ENCODE measurements at places on chromosomes 5 and 9.

DNA sequence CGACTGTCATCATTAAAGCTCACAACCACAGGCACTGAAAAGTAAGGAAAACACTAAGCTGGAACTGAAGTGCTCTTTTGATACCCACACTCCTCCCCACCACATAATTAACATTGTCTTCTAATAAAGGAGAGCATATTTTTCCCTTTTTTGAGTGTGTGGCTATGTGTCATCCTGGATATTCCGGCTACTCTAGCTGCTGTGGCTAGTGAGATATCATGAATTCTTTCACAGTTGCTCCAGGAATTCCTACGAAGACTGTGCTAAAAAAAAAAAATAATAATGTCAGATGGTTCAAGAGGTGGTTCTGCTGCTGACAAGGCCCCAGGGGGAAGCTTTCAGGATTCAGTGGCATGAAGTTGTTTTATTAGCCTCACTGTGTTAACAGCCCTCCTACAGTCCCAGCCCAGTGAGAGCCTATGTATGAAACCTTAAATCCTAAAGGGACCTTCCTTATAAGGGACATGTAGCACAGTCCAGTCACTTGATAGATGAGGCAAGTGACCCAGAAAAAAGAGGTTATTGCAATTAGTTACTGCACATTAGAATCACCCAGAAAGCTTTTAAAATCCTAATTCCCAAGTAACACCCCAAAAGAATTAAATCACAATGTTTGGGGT, 46.6 kb downstream of the TMEM252 start:
- DNase-seq: no peak

DNA sequence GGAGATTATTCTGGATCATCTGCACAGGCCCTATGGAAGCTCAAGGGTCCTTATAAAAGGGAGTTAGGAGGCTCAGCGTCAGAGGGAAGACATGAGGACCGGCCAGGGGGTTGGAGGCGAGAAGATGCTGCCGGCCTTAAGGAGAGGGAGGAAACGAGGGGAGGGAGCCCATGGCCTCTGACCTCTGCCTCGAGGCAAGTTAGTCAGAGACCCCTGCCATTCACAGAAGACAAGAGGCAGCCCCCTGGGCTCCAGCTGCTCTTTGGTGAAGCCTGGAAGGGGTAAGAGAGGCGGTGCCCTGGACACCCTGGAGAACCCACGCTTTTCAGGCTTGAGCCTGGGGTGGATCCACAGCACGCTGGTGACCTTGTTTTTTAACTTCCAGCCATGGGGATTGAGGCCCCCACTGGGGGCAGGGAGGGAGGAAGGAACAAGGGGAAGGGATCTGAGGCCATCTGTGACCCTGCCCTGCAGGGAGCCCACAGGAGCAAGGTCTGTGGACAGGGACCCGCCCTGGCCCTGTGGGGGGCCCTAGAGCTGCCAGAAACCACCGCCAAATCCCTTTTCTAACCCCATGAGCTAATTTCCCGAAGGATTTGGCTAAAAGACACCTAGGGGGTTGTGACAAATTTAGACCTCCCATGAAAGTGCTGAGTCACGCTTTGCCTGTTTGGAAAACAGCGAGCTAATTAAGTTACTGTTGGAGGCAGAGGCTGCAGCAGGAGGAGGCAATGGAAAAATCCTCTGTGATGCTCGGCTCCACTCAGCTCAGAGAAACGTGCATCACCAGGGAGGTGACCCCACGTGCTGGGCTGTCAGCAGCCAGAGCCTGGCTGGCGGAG, 49.7 kb downstream of the OLFM1 start:
- no peak for DNase-seq

DNA sequence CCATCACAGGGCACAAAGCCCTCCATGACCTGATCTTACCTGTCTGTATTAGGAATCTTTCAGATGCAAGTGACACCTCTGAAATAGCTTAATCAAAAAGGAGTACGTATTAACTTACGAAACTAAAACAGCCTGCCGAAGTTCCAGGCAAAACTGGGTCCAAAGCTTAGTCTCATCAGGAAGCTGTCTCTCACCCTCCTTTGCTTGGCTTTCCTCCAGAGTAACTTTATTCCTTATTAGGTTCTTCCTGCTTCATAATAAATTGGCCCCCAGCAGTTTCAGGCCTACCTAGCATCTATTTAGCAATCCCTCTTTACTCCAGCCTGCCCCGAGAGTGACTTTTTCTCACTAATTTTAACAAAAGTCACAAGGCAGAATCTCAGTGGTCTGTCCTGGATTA, 58.4 kb upstream of the STK32A start:
- DNase-seq: no peak

GRCh38 chr9:101229606-101230005, 155.2 kb downstream of the BAAT start:
- DNase-seq: no peak

DNA sequence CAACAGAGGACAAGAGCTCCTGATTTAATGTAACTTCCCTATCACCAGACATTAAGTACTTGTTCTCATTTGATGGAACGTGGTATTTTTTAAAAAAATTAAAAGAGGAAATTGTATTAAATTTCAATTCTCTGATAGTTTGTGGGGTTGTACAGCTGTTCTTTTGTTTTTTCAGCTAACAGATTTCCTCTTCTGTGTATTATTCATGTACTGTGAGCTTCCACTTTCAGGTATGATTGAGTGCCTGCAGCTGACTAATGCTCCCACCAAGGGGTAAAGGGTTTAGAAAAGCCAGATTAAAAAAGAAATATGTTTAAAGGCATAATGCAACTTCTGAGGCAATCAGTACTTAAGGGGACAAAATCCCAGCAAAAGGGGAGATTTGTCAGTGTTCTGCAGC, 117.7 kb upstream of the ACTBL2 start:
- DNase-seq: no peak

GRCh38 chr9:35716230-35716629, 15.8 kb downstream of the TLN1 start:
- DNase-seq: no peak

DNA sequence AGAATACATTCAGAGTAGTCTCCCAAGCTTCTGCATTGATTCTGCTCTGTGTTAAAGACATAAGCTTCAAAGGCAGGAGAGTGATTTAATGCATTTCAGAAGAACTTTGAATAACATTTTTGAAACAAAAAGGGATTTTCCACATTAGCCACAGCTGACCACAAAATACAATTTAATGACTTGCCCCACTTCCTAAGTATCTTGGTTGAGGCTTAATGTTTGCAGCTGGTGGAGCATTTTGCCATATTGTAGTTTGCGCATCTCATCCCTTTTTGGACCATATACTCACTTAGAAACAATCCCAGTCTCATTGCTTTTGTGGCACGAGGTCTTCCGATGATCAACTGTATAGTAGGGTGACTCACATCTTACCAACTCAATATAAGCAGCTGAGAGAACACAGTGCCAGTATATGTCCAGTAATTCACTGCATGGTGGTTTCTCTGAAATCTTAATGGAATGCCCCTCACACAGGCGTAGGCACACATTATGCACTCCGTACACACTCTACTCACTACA, 455.8 kb upstream of the PTGER4 start:
- no peak for DNase-seq

DNA sequence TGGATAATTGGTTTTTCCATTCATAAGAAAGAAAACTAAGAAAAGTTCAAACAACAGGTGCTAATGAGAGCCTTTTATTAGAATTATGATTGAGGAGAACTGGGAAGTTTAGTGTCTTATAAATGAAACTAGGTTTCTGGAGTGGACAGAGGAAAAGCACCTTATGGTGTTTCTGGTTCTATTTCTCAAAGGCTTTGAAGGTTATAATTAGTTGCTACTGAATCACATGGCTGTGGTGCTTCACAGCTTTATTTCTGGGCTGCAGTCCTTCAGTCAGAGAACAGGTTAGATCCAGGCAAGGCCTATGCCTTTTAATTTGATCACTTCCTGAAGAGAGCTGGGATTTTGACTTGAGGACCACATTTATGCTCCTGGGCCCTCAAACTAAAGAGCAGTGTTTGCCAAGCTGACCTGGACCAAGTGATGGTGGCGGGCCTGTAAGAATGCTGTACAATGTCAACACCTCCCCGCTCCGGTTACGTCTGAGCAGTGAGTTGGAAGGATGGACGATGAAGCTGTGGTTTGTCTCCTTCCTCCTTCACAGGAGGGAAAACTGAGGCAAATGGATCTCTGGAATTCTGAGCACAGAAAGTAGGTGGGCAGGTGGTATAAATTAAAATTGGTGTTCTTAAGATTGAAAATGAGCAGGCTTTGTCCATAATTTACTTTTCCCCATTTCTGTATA, 56.0 kb downstream of the ZNF462 start:
- DNase-seq: no peak

- no peak for DNase-seq
Measured at GRCh38 chr9:115042781-115043509, 75.0 kb downstream of the TNC start.

- no peak for DNase-seq
Measured at GRCh38 chr9:92736563-92737215, 27.9 kb downstream of the BICD2 start.

- no peak for DNase-seq
Measured at GRCh38 chr9:16680541-16680940, 189.9 kb downstream of the BNC2 start.

DNA sequence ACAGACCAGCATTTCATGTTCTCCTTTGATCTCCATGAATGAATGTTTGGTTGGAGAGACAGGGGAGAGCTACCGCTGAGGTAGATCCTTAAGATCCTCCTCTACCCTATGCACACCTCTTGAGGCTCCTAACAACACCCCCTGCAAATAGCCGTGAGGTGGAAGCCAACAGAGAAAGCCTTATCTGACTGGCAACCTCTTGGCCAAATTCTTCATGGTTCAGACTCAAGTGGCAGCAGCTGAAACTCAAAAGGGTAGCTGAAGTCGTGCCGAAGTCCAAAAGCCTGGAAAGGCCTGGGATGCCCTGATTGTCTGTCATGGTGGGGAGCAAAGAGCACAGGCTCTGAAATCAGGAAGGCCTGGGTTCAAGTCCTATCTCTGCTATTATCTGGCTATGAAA, 184.9 kb downstream of the SEC61B start:
- DNase-seq: no peak

- no peak for DNase-seq
Measured at GRCh38 chr5:2917524-2917923, 166.0 kb upstream of the IRX2 start.

DNA sequence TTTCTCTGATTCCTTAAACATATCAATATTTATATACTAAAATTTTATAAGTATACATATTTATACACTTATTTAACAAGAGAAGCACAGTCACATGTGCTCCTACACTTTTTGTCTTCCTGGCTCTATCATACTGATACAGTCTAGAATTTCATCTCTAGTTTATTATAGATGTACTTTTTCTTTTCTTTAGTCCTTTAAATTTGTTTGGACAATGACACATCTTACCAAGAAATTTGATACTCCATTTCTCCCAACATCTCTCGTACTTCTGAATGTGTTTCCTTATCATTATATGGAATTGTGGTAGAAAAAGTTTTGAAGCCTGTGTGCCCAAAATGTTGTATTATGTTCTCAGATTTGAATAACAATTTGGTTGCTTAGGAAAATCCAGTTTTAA, 104.6 kb downstream of the DMRT2 start:
- no peak for DNase-seq

- DNase-seq: no peak
Measured at GRCh38 chr9:13929013-13929412, 384.9 kb downstream of the NFIB start.
